ENCODE measurements at places on chromosomes 7 and 10.

- no peak for DNase-seq
These were observed 784 bp upstream of the SERPINE1 start for GRCh38 chr7:101125989-101126650.

DNA sequence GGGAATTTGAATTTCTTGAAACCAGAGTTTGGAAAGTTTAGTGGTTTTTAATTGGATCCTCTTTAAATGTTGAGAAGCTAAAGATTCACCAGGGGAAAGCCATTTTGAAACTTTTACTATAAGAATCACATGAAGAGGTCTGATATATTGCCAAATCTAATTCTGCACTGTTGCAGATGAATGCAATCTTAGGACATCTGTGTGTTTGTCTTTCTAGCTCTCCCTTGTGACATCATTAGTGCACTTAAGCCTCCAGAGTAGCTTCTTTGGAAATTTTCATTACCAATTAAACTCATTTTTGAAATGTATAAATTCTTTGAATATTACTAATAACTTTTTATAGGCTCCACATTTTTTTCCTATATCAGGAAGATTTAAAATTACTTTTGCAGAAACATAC is 160.2 kb downstream of the BICC1 start:
- no peak for DNase-seq

DNA sequence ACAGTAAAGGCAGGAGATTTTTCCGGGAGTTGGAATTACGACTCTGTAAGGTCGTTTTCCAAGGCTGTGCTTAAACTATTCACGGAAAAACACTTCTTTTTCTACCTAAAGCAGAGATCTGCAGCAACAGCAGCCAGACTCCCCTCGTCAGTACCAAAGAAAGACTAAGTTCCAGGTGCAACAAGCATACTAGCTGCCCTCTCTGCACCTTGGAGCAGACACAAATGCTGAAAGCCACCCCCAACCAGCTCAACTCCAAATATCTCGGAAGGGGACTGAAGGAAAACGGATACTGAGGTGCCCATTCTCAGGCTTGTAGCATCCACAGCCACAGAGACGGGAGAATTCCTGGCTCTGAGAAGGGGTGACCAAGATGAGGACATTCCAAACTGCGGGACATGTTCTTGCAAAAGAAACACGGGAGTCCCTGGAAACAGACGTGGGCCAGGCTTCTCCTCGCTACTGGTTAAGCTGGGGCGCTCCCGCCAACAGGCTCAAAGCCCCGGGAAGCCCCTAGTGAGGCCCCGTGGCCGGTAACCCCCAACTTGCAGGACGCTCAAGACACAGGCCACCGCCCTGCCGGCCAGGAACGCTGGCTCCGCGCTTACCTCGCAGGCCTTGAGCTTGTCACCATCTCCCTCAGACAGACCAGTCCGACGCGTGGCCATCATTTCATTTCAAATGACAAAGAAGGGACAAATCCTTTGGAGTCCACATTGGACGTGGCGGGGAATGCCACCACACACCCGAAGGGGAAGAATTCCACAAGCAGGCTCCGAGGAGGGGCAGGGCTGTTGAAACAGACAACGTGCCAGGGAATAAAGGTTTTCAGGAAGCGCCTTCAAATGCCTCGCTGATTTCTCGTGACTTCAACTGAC is 2.2 kb downstream of the ARHGAP21 start:
- DNase-seq: peak; percentile 54

GRCh38 chr10:3828404-3829155 is 43.6 kb upstream of the KLF6 start:
- no peak for DNase-seq

DNA sequence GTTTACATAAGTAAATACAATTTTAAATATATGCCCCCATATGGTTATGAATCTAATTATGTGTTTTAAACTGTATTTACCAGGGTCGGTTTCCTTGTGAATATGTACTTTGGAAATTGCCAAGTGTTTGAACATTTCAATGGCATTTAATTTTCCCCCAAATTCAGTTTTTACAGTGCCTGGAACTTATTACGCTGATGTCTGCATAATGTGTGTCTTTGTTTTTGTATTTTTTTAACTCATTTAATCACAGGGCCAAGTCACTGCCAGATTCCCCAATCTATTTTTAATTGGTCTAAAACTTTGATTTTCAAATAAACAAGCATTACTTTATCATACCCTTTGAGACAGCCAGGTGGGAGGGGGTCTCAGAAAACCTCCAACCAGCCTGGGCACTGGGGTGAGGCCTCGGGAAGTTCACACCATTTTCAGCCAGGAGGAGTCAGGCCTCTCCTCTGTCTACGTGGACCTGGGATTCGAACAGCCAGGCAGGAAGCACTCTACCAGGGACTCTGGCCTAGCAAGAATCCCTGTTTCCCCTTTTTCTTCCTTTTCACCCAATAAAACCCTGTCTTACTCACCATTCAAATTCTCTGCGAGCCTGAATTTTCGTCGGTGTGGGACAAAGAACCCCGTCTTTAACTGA is 151.5 kb upstream of the COL1A2 start:
- no peak for DNase-seq

GRCh38 chr10:6494936-6495592 is 85.0 kb downstream of the PRKCQ start:
- no peak for DNase-seq

DNA sequence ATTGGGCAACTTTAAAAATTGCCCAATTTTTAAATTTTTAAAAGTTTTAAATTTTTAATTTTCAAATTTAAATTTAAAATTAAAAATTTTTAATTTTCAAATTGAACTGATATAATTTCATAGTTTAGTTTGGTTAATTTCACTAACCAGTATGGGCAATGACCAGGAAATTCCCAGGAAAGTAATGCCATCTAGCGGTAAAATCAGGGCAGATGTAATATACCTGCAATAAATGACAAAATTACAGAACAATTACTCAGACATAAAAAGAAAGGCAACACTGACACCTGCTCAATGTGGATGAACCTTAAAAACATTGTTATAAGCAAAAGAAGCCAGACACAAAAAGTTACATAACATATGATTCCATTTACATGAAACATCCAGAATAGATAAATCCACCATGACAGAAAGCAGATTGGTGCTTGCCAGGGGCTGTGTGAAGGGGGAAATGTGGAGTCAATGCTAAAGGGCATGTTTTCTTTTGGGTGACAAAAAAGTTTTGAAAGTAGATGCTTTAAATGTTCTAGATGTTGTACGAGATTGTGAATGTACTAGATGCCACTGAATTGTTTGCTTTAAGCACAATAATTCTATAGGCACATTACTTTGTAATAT is 28.6 kb upstream of the SLC16A12 start:
- DNase-seq: peak; percentile 55

Measured in neural progenitor cell (in vitro differentiated cells).